ENCODE measurements at places on chromosomes 7 and 10.
A peak's percentile ranks its signal among the peaks of the same experiment; 100 is the strongest.

DNA sequence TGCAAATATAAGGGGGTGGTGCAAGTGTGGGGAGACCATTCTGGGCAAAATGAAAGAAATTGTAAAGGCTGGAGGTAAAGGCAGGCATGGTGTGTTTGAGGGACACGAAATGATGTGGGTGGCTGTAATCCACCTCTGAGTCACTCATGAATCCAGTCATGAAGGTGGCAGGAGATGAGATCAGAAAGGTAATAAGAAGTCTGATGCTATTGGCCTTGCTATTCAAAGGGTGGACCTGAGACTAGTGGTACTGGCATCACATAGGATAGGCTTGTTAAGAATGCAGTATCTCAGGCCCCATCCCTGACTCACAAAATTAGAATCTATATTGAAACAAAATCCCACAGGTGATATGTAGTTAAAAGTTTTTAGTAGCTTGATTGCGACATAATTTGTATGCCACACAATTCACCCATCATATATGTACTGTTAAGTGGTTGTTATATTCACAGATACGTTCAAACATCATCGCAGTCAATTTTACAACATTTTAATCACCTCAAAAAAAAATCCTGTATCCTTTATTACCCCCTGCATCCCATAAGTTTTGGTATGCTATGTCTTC lies 85.6 kb downstream of the ST8SIA6 start:
- no peak for DNase-seq

DNA sequence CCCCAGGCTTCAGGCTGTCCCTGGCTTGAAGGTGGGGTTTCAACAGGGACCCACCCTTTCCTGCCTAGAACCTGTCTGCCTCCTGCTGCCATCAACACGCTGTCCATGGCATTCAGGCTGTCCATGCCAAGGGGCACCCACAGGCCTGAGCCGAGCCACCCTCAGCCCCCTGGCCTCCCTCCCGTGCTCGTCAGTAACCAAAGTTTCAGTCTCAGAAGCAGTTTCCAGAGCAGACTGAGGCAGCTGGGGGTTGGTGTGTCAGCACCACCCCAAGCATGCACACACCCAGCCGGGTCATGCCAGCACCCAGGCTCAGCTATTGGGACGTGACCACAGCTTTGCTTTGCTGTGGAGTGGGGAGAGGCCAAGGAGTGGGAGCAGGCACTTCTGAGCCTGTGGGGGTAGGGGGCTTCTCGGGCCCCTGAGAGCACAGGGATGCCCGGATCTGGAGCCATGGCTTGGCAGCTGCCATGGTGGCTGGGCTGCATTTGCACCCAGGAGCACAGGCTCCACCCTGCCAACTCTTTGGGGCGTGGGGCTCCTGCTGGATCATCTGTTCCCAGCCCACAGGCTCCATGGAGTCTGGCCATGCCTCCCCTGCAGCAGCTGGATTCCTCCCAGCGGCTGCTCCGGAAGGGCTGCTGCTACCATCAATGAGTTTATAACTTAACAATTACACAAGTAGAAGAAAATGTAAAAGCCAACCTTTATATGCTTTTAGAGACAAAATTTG lies 314.5 kb upstream of the SEMA3C start:
- DNase-seq: no peak

DNA sequence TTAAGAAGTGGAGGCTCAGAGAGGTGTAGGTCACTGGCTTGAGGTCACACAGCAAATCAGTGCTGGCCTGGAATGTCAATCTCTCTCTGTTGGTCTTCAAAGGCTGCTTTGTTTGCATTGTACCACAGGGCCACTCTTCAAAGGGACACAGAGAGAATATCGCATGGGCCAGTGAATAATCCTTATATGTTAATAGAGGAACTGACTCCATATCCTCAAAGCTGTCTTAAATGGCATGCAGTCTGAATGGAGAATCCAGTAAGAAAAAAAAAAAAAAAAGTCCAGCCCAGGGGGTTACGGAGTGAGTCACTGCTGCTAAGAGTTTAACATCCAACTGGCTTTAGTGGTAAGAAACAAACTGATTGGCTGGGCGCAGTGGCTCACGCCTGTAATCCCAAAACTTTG lies 54.1 kb downstream of the NRAP start:
- no peak for DNase-seq

DNA sequence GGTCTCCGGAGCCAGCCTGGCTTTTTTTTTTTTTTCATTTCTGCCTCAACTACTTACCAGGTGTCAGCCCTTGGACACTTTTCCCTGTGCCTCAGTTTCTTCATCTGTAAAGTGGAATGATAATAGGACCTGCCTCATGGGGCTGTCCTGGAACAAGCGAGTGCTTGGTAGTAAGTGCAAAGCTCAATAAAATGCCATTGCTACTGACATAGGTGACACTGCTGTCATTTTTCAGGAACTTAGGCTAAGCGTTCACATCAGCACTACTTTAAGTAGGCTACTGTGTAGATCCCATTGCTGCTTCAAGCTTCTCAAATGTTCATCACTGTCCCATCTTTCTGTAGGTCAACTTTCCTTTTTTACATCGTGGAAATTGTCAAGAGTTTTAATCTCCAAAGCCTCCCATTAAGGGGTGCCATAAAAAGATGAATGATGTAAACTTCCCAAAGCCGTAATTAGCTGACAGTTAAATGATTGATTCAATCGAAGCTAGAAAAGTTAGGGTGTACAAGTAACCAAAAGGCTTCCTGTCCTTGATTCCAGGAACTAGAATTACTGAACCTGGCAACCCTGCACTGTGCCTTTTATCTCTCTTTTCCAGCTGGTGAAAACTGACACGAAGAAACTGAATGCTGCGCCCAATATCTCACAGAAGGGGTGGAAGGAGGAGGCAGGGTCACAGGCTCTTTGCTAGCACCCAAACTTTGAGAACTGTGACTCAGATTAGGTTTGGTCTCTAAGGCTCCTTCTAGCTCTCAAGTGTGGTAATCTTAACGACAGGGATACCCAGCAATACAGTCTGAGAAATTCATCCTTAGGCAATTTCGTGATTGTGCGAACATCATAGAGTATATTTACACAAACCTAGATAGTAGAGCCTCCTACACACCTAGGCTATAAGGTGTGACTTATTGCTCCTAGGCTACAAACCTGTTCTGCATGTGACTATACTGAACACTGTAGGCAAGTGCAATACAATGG lies 861 bp upstream of the USP6NL start:
- DNase-seq: no peak

GRCh38 chr10:84432891-84433290 lies 104.5 kb downstream of the CCSER2 start:
- DNase-seq: no peak

- DNase-seq: no peak
Measured at GRCh38 chr7:102869195-102869594, 43.6 kb upstream of the LRRC17 start.

DNA sequence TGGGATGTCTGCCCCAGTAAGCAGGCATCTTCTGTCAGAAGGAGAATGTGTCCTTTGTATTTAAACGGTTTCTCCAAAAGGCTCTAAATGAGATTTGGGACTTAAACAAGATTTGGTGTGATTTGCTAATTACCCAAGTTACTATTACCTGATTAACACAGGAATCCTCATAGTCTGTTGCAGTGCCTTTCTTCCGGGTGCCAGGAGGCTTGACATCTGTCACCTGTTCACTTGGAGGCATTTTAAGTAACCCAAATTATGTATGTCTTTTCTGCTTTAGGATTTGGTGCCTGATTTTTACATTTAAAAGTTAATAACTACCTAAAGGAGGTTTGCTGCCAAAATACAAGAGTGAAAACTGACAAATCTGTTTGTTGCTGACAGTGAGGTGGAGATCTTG lies 587.9 kb upstream of the GALNT17 start:
- no peak for DNase-seq

DNA sequence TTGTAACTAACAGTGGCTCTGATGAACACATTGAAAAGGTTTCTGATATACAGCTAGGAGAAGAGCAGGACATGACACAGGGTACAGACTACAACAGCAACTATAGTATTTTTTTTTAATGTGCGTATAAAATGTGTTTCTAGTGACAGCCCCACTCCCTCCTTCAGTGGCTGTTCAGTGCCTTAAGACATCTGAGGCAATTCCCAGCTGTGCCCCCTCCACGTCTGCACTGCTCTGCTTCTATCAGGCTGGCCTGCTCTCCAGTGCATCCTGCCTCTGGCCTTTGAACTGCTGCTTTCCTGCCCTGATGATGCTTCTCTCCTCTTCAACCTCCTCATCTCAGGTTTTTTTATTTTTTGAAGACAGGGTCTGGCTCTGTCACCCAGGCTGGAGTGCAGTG lies 111.2 kb downstream of the SPAG6 start:
- no peak for DNase-seq

DNA sequence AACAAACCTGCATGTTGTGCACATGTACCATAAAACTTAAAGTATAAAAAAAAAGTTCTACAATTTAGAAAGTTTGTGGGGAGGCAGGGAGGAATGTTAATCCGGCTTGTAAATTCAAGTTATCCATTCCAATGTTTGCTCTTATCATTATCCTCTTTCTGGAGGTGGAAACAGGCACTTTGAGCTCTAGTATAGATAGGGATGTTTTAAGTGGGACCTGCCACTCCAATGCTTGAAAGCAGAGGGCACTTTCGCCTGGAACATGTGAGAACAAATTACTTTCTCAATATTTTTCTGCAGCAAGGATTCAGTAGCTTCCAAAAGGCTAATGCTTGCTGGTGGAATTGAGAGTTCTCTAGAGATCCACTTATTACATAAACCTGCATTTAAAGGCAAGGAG lies 45.6 kb downstream of the FEZF1 start:
- no peak for DNase-seq

DNA sequence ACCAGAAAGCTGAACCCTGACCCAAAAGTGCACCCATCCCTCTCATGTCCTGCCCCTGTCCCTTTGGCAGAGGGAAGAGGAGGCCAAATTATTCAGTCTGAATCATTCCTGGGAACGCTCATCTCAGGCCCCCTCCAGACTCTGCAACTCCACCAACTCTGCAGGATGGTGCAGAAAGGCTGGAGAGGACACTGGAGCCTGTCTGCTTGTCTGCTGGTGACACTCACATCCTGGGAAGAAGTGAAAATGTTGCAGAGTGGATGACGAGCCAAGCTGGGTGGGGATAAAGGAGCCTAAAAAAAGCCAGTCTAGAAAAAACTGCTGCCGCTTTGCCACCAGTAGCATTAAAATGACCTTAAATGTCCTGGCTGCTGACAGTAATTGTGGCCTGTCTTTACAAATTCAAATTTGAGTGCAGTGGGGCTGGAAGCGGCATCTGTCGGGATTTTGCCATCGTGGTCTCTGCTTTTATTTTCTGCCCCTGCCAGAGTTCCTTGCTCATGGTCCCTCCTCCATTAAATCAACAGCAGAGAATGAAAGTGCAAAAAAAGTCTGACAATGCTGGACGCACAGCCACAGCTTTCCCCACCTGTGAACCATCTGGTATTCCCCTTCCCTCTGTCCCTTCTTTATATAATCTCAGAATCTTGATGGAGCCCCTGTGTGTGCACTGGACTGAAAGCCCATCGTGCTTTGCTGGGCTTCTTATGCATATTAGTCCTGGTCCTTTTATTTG lies 63.9 kb downstream of the STK17A start:
- peak; percentile 17 for DNase-seq

DNA sequence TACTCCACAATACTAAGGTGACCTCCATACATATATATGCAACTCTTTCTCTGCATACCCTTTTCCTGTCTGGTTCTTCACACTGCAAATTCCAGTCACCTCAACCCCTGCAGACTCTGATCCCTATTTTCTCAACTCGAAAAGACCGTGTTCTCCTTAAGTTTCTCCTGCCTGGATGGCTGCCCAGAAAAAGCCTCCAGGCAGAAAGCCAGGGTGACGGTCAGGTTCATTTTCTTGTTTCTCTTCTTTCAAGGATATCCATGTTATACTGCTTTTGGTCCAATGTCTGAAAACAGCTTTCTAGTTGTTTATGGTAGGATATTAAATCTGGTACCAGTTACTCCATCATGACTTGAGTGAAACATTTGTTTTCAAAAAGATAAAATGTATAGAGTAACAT lies 267.8 kb upstream of the MYO3A start:
- DNase-seq: no peak

DNA sequence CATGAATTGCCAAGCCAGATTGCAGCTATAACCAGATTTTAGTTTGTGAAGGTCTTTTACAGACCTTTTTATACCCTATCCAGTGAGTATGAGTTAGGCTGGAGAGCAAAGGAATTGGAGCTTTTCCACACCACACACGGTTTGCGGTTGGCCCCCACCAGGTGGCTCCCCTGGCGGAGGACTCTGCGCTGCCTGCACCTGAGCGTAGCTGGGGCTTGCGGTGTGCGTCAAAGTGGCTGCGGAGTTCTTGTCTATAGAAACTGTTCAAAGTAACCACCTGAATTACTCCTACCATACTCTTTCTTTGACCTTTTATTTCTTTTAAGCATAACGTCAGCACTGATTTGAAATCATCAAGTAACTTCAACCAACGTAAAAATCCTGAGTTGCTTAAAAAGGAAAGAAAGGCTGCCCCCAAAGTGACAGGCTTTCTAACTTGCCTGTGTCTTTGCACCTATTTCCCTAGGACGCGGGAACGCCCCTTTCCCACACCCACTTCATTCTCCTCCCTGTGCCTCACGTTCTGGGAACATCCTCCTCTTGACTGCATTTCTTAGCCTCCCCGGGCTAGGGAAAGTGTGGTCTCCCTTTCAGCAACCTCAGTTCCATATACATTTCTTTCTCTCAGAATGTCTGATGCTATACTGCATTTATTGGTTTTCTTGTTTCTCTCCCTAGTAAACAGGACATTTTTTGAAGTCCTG lies 47.6 kb upstream of the TMEM72 start:
- DNase-seq: no peak

- no peak for DNase-seq
Measured at GRCh38 chr10:130804281-130804680, 507.2 kb downstream of the TCERG1L start.

DNA sequence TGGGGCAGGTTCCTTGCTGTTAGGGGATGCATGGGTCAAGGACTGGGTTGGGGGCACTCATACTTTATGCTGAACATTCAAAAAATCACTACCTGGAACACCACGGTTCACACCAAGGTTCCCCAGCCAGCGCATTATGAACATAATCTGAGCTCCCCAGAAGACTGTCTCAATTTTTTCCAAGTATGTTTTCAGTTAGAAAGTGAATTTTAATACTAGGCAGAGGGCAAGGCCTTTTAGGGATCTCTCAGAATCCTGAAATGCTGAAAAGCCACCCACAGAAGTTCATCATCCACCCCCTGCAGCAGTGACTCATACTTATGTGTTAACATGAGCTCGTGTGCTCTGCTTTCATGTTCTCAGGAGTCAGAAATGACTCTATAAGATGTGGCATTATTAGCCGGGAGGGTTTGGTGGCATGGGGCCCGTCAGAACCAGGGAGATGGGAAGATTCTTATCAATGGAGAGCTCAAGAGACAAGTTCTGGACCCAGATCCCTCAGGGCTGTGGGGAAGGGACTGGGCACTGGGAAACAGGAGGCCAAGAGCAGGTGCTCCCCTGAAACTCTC lies 185.2 kb upstream of the ITGB1 start:
- DNase-seq: no peak

DNA sequence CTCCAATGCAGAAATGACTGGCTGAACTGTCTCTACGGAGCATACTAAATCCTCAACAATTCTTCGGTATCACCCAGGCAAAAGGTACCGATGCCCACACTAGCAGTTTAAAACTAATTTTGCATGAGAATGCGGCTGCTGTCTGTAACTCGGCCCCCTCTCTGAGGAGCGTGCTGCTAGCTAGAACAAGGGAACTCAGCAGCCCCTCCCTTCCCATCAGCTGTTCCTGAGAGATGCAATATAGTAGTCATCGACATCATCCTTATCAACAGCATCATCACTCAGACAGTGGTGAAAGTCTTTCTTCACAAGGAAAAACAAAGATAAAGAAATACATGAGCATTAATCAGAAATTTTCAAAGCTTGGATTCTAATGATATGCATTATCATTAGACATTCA lies 189.1 kb upstream of the FRMD4A start:
- no peak for DNase-seq

GRCh38 chr10:3750006-3750816 lies 34.8 kb downstream of the KLF6 start:
- no peak for DNase-seq

Measured in DMS 273 treated with DMSO at 0.1 percent for 48 hours (cell line).